ENCODE measurements at places on chromosomes 12 and 14.

DNA sequence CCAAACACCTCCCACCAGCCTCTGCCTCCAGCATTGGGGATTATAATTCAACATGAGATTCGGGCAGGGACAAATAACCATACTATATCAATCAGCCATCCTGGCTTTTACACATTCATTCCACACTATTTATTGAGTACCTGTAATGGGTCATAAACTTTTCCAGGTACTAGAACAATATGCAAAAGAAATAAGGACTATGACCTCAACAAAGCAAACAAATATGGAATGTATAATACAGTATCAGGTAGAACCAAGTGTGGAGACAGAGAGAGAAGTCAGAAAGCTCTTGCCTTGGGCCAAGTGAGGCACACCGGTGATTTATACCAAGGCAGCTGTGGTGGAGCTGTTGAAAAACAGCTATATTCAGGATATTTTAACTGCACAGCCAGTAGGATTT lies 116.3 kb downstream of the TSPAN8 start:
- no peak for DNase-seq

DNA sequence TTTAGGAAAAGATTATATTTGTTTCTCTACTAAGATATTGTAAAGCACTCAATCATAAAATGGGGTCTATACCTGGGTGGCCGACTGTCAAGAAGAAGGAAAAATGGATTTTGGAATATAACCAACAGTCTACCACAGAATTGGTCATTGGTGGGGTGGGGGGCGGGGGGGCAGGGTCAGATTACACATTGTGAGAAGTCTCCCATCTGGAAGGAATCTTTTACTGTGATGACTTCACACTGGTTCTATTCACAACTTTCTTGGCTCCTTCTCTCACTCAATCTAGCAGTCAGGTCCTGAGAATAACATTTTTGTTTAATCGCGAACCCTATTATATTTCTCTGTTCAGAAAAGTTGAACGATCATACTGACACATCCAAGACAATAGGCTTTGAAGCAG lies 8.7 kb upstream of the CLEC4E start:
- DNase-seq = no peak

DNA sequence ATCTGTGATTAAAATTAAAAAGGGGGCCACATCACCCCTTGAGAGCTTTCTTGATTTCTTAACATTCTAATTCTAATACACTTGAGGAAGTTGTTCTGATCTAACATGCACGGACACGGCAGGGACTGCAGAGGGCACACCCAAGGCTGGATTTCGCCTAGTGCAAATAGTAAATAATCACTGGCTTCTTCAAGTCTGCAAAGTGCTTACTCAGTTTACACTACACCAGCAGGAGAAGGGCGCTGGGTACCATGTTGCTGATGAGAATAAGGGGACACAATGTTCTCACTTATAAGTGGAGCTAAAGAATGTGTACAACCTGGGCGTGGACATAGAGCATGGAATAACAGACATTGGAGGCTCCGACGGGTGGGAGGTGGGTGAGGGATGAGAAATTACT lies 34.2 kb downstream of the TBX5 start:
- no peak for DNase-seq

GRCh38 chr14:58297412-58297761 lies 968 bp upstream of the ARID4A start:
- no peak for DNase-seq

- no peak for DNase-seq
Measured at GRCh38 chr14:105135700-105136395, 32.7 kb downstream of the JAG2 start.

DNA sequence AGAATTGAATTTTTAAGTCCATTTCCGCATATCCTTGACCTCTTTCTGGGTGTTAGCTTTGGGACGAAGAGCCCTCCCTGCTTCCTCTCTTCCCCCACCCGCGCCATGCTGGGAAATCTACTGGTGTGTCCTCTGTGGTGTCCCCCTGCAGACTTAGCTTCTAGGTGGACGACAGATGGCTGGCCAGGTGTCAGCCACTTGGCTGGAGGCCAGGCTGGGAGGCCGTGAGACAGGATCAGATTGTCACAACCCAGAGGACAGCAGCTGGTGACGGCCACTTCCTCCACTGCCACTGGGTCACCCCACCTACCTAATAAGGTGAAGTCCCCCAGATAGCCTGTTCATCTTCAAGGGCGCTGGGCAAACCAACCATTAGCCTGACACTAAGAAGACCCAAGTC lies 13.3 kb upstream of the DTX1 start:
- no peak for DNase-seq

GRCh38 chr14:42200957-42201356 lies 594.3 kb downstream of the LRFN5 start:
- DNase-seq = no peak

- DNase-seq = no peak
Measured at GRCh38 chr12:100493396-100494012, 19.8 kb downstream of the NR1H4 start.

DNA sequence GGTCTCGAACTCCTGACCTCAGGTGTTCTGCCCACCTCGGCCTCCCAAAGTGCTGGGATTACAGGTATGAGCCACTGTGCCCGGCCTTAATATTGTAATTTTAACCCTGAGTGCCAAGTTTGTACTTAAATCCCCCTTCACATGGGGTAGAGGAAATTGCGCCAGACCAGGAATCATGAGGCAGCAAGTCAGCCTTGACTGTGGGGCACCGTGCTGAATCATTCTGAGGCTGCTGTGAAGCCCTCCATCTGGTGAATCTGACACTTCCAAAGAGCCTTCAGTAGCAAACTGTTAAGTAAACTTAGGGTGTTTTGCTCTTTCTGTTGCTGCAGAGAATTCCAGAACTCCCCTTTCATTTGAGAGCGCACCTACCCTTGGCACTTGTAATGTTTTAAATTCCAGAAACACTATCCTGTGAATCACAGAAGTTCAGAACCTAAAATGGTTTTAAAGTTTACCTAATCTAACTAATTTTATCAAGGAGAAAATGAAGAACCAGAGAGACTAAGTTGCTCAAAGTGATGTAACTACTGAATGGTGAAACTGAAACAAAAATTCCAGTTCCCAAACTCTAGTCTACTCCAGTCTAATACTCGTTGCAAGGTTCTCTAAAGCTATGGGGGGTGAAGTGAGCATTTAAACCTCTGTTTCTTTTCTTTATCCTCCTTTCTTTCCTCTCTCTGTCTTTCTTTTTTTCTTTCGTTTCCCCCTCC lies 7.5 kb downstream of the HEBP1 start:
- DNase-seq = no peak

DNA sequence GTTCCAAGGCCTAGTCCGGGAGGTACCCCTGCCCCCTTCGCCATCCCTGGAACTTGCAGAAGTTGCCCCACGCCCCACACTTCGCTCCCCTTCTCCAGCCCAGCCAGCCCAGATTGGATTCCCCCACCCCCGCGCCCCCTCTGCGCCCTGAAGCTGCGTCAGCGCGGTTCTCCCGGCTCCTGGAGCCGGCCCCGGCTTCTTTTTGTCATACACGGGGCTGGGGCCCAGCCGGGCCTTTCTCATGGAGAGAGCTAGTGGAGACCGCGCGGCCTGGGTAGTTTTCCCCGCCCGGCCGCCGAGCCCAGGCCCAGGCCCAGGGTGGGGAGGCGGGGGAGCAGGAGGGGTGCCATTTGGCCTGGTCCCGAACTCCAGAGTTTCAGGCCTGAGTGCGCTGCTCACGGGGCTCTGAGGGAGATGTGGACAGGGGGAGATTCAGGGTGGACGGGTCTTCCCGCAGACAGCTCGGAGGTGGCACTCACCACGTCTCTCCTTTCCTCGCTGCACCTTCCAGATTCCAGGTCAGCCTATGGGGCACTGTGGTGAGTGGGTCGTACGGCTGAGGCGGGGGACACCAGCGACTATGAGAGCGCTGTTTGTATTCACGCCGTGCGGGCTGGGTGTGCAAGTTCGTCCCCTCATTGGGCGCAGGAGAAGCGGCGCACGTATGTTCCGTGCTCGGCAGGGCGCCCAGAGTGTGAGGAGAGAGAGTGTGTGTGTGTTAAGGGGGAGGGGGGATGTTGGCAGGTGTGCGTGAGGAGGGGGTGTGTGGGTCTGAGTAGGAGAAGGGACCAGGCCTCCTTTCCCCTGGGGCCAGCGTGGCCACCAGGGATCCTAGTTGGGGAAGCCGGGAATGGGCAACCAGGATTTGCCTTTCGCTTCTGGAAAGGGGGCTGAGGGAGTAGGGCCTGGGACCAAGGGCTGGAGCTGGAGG lies 785 bp upstream of the LHX5 start:
- DNase-seq = no peak

DNA sequence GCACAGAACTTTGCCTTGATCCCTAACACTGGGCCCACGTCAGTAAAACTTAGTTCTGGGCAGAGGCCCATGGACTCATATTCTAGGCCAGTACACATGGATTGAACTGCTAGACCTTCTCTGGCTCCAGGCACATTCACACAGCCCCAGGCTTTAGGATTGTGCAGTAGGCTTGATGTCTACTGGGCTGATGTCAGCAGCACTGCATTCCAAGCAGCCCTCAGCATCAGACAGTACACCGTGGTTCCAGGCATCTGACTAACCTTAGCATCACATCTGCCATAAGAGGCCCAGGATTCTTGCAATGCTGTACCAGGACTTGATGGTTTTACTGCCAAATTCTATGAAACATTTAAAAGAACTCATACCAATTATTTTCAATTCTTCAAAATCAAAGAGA lies 301.9 kb downstream of the CCER1 start:
- DNase-seq = no peak

- no peak for DNase-seq
Measured at GRCh38 chr12:68374307-68374982, 42.3 kb upstream of the MDM1 start.

GRCh38 chr14:92464716-92465115 lies 48.9 kb upstream of the RIN3 start:
- no peak for DNase-seq

GRCh38 chr14:38078393-38078792 lies 129.3 kb upstream of the SSTR1 start:
- DNase-seq = no peak

GRCh38 chr14:24337144-24337823 lies 2.4 kb upstream of the ADCY4 start:
- DNase-seq = no peak

DNA sequence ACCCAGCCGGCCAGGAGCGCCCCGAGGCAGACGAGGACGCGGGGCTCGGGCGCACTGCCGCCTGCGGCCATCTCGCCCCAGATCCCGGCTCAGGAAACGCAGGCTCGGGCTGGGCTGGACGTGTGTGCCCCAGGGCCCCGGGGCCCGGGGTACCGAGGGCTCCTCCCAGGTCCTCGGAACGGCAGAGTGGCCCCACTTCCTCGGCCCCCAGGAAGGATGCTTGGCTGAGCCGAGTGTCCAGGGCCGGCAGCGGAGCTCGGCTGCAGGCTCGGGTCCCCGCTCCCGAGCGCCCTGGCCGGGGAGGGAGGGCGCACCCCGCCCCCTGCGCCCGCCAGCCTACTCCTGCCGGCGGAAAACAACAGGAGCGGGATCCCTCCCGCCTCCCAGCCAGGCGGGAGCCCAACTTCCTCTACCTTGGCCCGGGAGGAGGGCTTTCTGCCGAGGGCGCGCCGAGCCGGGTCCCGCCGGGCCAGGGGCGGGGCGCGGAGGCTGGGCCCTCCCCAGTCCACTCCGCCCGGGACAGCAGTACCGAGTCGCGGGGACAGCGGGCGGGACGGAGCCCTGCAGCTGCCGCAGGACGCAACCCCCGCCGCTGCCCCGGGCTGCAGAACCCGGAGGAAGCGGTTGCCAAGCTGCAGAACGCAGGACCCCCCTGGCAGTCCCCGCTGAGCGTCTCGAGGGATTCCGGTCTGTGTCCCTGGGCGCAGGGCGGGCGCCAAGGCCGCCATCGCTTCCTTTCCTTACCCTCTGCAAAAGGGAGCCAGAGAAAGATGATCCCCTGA lies at the start of gene VSIG10:
Gene VSIG10 (minus strand): TSS at position 411 of the 782 bp plus-strand sequence. CDS start 340 bp downstream, at position 71.
- DNase-seq = no peak

- DNase-seq = no peak
Measured at GRCh38 chr14:26598081-26598671, 343 bp upstream of the NOVA1 start.

- no peak for DNase-seq
Measured at GRCh38 chr14:34643361-34643760, 13.4 kb upstream of the SNX6 start.

GRCh38 chr12:122184517-122184916 lies 1.6 kb downstream of the LRRC43 start:
- DNase-seq = no peak

DNA sequence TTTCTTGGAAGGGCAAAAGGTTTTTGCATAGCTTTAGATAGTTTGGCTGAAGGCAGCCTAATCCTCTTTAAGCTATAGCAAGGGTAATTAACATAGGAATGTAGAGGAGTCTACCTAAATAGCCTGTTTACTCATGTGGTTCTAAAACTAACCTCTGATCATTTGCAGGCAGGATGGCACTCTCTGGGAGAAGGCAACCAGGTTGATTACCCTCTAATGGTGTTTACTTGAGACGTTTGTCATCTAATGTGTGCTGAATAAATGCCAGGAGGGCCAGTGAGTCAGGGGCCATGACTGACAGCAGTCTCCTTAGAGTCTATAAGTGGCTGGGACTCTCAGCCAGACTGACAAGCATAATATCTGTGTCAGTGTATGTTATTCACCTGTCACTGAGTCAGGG lies 286.4 kb downstream of the PCNX1 start:
- no peak for DNase-seq

GRCh38 chr14:50260511-50260910 lies 29.1 kb upstream of the SOS2 start:
- peak; percentile 48 for DNase-seq

DNA sequence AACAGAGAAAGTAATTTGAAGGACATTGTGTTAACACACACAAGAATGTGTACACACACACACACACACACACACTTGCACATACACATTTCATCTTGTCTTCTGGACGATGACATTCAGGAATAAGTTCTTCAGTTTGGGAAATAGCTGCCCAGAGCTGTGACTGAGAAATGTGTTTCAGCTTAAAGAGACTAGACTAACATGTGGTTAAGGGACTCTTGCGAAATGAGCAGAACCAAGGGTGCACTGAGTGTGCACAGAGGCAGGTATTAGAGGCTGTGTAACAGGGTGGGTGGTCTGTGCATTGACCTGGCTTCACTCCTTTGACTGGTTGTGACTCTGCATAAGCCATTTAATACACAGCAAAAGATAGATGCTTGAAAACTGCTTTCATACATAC lies 29.4 kb upstream of the KCNA5 start:
- no peak for DNase-seq

GRCh38 chr12:2347844-2348481 lies 295.2 kb downstream of the CACNA1C start:
- no peak for DNase-seq

Measured in NAMALWA (cell line).